ENCODE measurements at places on chromosomes 11 and 22.

- DNase-seq, result no peak
These were observed 56.6 kb downstream of the CCDC81 start for GRCh38 chr11:86431258-86431657.

- no peak for DNase-seq
These were observed 56.9 kb upstream of the CSNK2A3 start for GRCh38 chr11:11409901-11410300.

DNA sequence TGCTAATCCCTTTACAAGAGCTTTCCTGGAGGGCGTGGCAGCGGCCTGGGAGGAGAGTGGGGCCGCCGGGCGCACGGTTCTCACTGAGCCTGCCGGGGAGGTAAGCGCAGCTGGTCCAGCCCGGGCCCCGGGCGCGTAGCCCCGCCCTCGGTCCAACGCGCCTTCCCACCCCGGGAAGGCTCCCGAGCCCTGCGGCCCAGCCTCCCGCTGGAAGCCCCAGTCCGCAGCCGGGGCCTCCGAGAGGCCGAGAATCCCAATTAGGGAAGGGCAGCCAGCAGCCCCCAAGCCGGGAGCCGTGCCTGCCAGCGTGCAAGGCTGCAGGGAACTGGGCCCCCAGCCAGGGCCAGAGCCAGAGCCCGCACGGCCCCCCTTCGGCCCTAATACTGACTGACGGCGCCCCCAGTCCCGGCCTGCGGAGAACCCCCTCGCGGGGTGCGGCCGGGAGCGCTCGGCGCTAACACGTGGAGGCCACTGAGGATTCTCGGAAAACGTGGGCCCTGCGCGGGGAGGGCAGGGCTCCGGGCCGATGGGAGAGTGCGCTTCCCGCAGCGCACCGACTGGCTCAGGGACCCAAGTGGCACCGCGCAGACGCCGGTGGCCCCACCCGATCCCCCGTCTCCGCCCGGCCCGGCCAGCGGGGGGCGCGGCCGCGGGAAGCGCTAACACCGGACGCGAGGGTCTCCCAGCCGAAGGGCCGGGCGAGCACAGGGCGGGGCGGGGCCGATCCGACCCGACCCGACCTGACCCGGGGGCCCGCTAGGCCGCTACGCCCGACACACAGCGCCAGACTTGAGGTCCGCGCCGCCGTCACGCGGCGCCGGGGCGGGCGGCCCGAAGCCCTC lies 5.7 kb downstream of the ZFTA start:
- no peak for DNase-seq

- DNase-seq, result no peak
These were observed 580 bp downstream of the DTX4 start for GRCh38 chr11:59172345-59173079.

DNA sequence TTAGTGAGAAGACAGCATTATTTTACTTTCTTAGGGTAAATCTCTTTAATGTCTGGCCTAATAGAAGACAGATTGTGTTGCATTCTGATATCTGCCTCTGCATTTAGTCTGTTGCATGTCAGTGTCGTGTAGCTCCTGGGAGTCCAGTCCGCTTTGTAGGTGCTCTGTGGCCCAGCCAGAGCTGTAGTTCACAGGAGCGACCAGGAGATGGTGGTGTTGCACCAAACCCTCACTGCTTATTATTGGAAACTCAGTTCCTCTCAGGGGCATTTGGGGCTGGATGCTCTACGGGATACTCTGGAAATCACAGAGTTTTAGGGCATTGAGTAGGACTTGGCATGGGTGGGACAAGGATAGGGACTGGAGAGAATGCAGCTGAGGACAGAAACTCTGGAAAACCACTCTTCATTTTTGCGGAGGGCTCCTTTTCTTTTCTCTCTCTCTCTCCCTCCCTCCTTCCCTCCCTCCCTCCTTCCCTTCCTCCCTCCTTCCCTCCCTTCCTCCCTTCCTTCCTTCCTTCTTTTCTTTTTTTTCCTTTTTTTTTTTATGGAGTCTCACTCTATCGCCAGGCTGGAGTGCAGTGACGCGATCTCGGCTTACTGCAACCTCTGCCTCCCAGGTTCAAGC lies 21.7 kb downstream of the MIAT start:
- DNase-seq, result peak; percentile 64

GRCh38 chr22:32411829-32412592 lies at the start of gene RTCB:
TSS of gene RTCB (minus strand) at chr22:32412247. CDS start at chr22:32412156, 91 bp downstream.
- DNase-seq, result peak; percentile 95

DNA sequence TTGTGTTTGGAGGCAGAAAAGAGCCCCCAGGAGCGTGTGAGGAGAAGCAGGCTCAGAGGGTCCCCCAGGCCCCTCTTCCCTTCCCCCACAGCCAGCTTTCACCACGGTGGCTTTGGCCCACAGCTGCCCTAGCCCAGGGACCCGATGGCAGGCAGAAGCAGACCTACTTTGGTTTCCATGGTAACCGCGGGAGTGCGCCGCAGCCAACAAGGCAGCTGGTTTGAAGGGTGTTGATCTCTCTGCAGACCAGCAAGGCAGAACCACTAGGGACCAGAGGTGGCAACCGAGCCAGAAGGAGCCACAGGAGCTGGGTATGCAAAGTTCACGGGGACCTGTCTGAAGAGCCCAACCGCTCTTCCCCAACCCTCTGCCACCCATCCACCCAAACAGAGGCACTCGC lies 69.4 kb downstream of the BUD13 start:
- no peak for DNase-seq

DNA sequence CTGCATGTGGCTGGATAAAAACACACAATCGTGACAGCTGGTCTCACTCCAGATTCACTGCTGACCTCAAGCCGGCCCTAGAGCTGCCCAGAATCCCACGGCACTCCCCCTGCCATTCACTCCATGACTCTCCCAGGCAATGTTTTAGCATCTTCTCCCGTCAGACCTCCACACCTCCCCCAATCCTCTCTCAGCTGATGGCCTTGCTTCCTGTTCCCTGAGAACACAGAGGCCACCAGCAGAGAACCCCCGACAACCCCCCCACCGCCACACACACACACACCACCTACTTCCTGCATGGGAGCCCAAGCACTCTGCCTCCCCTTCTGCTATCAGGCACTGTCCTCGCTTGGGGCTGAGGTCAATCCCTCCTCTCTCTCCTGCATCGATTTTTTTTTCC lies 9.3 kb downstream of the TNKS1BP1 start:
- DNase-seq, result no peak

GRCh38 chr11:81993755-81994154 lies 739.9 kb downstream of the FAM181B start:
- DNase-seq, result no peak

GRCh38 chr11:28529540-28530410 lies 421.6 kb downstream of the METTL15 start:
- DNase-seq, result no peak

GRCh38 chr11:34605481-34606325 lies 15.2 kb upstream of the EHF start:
- DNase-seq, result no peak

GRCh38 chr11:66002648-66003225 lies 434 bp downstream of the BANF1 start:
- DNase-seq, result no peak

DNA sequence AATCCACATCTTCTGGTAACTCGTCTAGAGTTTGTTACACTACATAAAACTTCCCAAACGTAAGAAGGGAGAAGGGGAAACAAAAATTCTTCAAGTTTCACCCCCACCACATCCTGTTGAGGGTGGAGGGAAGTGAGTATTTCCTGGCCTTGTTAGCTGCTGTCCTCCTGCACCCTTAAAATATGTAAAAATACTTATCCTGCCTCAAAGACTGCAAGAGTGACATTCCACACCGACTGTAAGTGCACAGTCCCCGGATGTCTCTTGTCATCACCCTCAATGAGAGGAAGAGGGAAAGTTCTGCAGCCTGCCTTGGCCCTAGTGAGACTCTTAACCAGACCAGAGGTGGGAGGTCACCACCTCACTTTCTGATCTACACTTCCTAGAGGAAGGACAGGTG lies 3.3 kb downstream of the TMEM121B start:
- no peak for DNase-seq
